ENCODE measurements at places on chromosomes 4 and X.

GRCh38 chrX:56762220-56762619, 33.2 kb downstream of the NBDY start:
- DNase-seq, result no peak

GRCh38 chrX:44568196-44568595, 25.5 kb upstream of the FUNDC1 start:
- no peak for DNase-seq

DNA sequence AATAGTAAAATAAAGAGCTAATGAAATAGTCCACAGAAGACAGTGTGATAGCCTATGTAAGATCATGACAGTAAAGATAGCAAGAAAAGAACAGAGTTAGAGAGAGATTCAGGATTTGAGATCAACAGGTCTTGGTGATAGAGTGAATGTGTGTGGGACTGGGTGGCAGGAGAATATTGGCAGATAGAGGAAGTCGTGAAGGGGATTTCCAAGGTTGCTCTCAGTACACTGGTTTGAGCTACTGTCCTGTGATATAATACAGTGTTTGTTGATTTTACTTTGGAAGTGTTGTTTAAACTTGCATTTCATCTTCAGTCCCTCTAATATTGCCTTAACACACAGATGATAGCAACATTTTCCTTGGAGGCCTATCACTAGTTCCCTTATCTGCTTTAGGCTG, 44.1 kb downstream of the DTHD1 start:
- DNase-seq, result no peak

- DNase-seq, result no peak
Measured at GRCh38 chr4:179415847-179416223, 1973.6 kb upstream of the AGA start.

GRCh38 chrX:15127010-15127409, 142.9 kb downstream of the ASB9 start:
- no peak for DNase-seq

GRCh38 chr4:167111622-167112021, 122.7 kb downstream of the SPOCK3 start:
- no peak for DNase-seq

- DNase-seq, result no peak
Measured at GRCh38 chr4:38577462-38577861, 86.5 kb upstream of the KLF3 start.

- DNase-seq, result no peak
Measured at GRCh38 chr4:183118141-183118540, 19.1 kb downstream of the WWC2 start.

DNA sequence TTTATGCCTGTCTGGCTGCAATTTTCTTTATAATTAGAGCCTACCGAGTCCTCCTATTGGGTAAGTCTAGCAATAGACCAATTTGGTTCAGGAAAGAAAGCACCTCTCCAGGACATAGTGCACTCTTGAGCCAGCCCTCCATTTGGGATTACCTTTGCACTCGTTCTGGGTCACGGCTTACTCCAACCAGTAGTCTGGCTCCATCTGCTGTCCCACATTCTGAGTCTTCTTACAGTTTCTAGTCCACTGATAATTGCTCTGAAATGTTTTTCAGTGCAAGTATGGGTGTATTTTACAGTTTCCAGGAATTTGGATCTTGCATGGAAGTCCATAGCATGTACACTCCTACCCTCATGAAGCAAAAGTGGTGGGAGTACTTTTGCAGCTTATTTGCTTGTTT, 34.8 kb upstream of the USP51 start:
- no peak for DNase-seq

DNA sequence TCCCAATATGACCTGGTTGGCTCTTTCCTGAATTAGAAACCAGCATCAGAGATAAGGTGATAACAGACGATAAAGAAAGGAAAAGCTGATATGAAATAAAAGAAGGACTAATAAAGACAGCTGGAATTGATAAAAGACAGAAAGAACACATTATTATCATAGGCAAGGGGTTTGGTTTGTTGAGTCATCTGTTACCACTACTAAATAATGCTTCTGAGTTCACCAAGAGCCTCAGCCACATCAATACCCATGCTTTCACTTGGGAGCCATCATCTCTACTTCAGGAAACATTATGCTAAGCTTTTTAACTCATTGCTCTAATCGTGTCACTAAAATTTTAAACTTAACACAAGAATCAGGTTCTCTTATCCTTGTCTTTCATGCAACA, 27.6 kb downstream of the ANXA5 start:
- peak; percentile 77 for DNase-seq

- DNase-seq, result peak; percentile 40
Measured at GRCh38 chr4:142818031-142818430, 28.1 kb downstream of the INPP4B start.

DNA sequence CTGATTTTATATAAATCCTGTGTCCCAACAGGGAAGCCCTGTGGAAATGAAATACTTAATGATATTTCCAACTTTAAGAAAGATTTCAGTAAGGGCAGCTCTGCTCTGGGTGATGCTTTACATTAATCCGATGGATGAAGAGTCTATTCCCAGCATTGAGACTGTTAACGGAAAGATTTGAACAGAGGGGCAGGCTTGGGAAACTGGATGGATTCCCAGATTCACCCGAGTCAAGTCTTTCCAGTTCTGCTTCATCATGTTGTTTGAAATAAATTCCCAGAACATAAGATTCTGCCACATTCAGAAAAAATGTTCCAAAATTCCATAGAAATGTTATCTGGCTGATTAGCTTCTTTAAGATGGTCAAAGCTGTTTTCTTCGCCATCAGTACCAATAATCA, 246.0 kb downstream of the FBXW7 start:
- DNase-seq, result no peak

- DNase-seq, result no peak
Measured at GRCh38 chrX:17403189-17403691, 28.2 kb downstream of the NHS start.

DNA sequence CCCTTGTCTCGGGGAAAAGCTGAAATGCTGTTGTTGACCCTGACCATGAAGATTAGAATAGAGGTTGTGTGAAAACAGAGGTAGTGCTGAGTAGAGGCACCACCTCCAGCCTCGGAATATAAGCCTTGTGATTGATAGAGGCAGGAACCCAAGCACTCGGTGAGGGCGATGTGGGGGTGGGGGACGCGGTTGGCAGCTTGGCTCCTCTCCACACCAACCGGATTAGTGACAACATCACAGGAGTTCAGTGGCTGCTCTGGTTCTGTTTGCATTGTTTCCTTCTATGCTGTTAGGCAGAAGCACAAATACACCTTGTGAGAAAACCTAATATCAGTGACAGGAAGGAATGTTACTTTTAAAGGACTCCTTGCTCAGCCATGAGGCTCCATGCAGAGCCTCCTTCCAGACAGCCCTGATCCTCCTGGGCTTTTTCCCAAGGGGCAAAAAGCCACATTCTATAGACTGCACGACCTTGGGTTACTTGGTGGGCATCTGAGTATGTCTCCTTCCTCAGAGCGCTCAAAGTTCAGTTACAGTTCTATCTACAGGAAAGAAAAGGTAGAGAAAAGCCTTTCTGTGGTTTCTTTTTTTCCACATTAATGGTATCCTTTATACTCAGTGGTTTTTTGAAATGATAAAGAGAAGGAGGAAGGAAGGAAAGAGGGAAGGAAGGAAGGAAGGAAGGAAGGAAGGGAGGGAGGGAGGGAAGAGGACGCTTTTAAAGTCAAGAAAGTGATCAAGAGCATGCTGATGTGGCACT, 150.4 kb upstream of the NOCT start:
- no peak for DNase-seq

DNA sequence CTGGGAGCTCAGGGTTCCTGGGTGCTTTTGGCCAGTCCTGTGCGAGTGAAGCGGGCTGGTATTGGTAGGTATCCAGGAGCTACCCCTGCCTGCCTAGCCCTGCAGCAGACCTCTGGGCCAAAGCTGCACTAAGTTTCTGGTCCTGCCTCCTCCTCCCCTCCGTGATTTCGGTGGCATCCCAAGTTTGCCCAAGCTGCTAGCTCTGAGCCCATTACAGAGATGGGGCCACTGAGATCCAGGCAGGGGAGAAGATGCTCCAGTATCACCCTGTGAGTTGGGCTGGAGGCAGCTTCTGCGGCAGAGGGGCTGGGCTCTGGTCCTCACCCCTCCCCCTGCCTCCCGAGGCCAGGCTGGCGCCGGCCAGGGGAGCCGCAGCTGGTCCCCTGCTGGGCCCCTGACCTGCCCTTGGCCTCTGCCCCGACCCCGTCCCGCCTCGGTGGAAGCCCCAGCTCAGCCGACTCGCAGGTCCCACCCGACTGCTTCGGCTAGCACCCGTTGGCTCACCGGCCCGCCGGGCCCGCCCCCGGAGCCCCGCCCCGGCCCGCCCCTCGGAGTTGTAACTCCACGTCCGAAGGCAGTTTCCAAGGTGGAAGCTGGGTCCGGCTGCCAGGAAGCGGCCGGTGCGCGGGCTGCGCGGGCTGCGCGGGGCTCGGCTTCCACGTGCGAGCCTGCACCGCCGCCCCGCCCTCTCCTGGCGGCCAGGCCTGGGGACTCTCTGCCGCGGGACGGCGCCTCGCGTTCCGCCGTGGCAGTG, at the start of gene DUSP9:
TSS of gene DUSP9 (plus strand) at position 584 of the 754 bp plus-strand sequence. CDS start 751 bp downstream, outside the sequence.
- DNase-seq, result no peak

DNA sequence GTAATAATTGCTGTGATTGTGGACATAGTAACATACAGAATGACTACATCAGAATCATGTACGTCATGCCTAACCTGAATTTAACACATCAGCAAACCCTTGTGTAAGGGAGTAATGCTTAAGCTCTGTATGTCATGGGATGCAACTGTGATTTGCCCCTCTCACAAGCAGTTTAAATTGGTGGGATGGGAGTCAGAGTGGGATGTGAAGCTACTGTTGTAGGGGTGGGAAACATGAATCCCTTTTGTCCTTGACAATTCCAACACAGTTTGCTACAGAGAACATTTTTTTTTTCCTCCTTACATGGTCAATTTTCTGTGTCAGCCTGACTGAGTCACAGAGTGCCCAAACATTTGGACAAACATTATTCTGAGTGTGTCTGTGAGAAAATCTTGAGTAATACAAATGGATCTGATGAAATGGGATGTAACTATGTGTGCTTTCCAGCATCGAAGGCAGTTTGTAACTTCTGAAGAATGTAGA, 392.8 kb downstream of the GPM6A start:
- DNase-seq, result peak; percentile 99

- DNase-seq, result no peak
Measured at GRCh38 chrX:26070882-26071281, 67.3 kb upstream of the MAGEB18 start.

DNA sequence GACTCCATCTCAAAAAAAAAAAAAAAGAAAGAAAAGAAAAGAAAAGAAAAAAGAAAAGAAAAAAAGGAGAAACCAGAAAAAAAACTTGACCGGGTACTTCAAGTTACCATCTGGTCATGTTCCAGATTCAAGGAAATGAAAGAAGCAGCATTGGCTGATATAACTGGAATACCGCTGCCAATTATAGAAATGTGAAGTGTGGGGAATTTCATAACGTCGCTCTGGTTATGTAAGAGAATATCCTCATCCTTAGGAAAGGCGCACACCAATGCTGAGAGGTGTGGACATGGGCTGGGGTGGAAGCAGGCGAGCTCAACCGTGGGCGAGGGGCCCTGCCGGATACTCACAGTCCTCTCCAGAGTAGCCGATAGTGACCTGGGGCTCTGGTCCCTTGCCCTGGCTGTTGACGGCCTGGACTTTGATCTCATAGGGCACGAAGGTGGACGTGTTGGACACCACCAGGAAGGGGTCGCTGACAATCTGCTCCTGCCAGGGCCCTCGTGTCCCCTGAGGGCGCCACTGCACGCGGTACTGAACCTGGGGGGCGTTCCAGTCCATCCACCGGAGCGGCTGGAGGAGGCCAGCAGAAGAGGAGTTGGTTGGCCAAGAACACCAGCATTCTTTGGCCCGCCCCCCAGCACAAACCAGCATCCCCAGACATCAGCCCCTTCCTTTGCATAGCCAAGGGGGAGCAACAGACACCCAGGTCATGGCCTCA, 19.5 kb downstream of the L1CAM start:
- no peak for DNase-seq

DNA sequence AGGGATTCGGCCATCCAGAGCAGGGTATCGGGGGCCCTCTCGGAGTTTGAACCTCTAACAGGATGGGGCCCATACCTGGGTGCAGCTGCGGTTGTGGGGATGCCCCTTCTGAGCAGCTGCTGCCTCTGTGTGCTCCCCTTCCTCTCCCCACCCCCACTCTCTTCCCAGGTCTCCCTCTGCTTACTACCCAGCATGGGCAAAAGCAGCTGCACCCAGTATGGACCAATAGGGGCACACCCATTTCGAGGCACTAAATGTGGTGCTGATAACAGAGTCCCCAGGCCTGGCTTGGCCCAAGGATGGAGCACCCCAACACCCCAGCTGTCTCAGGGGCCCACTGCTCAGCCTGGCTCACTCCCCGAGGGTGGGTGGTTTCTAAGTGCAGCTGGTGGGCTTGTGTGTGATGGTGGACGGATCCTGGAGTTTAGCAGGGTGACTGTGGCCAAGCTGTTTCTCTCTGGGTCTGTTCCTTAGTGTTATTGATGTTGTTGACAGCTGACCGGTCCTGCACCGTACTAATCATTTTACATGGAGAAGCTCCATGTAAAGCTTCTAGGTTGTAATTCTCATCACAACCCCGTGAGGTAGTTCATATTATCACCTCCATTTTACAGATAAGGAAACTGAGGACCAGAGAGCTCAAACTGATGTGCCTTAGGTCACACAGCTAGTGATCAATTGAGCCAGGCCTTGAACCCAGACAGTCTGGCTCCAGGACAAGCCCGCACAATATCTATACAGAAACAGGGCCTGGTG, 13.1 kb upstream of the KIAA0232 start:
- no peak for DNase-seq

DNA sequence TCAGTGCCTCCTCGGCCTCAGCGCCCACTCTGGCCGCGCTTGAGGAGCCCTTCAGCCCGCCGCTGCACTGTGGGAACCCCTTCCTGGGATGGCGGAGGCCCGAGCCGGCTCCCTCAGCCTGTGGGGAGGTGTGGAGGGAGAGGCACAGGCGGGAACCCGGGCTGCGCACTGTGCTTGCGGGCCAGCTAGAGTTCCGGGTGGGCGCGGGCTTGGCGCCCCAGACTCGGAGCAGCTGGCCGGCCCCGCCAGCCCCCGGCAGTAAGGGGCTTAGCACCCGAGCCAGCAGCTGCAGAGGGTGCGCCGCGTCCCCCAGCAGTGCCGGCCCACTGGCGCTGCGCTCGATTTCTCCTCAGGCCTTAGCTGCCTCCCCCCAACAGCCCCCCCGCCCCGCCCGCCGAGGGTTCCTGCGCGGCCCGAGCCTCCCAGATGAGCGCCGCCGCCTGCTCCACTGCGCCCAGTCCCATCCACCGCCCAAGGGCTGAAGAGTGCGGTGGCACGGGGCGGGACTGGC, 1137.0 kb downstream of the PCDH18 start:
- no peak for DNase-seq

DNA sequence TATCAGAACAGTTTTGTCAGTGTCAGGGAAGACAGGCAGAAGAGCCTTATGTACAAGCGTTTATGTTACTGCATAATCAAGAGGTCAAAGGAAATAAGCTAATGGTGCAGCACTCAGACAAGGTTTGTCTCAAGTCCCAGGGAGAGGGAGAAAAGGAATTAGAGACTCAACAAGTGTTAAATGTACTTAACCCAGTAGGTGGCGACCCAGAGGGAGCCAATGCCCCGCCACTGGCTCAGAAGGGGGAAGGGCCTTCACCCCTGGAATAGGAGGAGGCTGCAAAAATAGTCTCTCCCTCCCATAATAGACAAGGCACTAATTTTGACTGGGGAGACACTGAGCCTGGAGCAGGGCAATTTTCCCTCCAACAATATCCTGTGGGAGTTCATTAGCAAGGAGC, 14.1 kb upstream of the PAPSS1 start:
- peak; percentile 17 for DNase-seq
